Urinary bladder (tissue), 4 donors: ENCODE measurements at places on chromosomes 12 and 14.

DNA sequence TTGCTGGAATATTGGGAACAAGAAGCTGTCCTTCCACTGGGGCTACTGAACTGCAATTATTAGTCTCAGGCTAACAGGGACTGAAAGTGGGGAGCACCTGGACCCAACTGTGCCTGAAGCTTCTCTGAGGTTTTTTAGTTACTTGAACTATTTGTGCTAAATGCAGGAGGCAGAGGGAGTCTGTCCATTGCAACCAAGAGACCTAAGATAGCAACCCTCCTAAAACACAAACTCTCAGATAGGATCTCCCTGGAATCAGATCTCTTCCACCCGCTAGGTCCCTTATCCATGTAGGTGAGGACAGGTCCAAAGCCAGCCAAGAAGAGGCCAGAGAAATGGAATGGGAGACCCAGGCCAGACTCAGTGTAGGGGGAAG is 58.1 kb downstream of the NCOR2 start:
- DNase-seq, result no peak

DNA sequence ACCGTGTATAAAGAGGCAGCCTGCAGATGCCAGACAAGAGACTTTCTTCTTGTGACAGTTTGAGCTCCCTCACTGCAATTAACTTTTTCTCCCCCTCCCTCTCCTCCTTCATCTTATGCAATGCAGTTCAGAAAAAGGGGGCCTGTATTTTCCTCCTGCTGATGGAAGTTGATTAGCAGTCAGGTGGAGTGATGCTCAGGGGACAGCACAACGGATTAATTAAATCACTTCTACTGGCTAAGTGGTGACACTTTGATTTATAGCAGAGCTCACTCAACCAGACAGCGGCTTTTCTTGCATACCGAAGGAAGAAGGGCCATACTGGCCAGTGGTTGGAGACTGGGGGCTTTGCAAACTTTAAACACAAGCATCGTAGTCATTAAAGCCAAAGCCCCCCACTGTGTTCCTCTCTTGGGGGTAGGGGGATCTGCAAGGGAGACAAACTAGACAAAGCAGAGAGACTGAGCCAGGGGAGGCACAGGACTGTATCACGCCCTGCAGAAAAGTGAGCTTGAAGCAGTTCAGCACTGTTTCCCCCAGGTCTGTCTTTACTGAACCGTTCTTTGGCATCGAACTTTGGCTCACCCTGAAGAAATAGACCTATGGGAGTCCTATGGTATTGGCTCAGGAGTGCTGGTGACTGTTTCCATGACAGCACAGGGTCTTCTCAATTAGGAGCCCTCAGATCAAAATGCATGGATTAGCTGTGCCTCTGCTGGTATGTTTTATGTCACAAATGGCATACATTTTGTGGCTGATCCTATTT is 47.7 kb downstream of the SPRING1 start:
- no peak for DNase-seq

GRCh38 chr12:132955094-132956010 is 754 bp downstream of the ZNF605 start:
- DNase-seq, result peak; percentile 10

DNA sequence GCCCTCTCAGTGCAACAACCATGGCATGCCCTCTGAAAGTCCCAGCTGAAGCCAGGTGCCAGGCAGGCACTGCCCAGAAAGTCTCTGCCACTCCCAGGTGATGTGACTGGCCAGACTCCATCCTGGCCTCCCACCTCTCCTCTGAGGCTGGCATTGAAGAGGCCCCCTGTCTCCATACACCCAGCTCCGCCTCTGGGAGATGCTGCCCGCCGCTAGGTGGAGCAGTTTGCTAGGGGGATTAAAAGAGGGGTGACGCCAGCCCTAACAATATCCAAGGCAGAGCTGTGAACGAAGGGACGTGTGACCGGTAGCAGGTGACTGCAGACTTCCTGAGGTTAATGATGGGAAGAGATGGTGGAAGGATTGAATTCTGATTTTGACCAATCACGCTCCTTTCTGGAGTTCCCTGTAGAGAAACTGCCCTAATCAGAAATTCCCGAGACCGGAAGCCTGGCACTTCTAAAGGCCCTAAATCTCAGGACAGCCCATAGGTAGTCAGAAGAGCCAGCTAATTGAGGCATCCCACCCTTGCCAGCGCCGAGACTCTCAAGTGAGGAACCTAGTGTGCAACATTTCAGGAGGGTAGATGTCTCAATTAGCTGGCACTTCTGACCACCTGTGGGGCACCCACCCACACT is 8.3 kb upstream of the PLEK2 start:
- DNase-seq, result no peak

DNA sequence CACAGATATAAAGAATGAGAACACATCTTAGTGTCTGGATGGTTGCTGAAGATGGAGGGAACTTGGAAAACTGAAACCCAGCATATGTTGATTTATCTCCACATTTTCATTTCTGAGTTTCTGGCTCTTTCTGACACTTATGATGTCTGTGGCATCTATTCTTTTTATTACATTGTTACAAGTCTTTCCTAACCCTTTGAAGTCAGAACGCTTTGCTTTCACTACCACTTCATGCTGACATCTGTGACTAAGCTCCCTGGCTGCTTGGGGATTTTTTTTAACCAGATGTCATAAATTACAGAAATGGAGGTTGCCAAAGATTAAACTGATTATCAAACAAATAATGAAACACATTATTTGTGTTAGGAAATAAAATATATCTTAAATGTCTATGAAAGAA is 188.7 kb downstream of the KITLG start:
- no peak for DNase-seq

DNA sequence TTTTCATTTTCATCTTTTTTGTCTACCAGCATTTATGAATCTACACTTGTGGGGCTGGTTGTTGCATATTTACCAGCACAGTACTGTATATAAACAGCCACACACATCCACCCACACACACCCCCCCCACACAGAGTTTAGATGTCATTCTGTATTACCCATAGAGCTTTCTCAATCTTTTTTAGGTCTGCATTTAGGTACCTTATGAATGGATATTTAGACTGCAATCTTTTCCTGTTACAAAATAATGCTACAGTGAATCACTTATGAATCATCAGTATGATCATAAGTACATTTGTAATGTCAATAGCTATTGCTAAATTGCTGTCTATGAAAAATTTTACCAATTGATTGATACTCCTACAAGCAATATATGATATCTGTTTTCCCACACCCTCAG is 67.3 kb upstream of the STK38L start:
- DNase-seq, result no peak

DNA sequence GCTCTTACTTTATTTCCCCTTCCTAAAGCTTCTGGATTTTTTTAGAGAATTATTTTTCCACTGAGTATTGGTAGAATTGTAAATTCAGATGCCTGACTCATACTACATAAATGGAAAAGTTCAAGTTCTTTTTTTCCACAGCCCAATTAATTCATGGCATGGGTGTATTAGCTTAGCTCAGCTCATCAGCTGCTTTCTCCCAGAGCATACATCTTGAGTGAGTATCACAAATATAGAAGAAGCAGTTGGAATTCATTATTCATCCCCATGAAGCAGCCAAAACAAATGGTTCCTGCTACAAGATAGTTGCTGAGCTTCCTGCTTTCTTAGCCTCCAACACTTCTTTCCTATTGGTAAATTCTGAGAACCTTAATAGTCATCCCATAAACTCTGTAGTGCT is 105.1 kb downstream of the C12orf50 start:
- DNase-seq, result no peak

DNA sequence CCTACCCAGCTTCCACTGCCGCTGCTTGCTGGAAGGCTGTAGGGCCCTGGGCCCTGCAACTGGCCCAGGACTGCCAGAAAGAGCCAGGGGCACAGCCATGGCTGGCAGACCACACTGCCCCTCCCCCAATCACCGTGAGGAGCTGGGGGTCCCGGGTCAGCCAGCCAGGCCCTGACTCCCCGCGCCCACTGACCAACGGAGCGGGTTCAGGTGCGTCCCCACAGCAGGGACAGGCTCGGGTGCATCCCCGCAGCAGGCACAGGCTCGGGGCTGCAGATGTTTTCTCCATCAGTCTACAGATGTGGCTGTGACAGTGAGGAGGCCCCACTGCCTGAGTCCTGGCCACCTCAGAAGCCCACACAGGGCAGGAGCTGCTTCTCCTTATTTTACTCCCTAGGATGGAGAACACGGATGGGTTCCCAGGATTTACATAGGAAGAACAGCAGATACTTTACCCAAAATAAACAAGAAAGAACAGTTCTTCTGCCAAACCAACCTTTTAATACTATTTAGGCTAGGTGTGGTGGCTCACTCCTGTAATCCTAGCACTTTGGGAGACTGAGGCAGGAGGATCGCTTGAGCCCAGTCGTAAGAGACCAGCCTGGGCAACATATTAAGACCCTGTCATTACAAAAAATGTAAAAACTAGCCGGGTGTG is 61.1 kb downstream of the TESC start:
- DNase-seq, result no peak

DNA sequence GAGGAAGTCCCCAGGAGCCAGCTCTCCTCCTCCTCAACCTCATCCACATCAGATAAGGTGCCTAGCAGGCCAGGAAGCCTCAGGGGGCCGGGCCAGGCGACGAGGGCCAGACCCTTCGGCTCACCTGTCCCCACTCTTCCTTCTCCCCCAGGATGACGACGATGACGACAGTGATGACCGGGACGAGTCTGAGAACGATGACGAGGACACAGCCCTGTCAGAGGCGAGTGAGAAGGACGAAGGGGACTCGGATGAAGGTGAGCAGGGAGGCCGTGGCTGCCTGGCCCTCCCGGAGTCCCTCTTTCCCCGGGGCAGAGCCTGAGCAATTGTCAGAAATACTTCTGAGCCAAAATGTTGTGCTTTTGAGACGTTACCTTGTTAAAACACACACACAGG is 13.8 kb downstream of the SETD1B start:
- no peak for DNase-seq

GRCh38 chr12:14850929-14851663 is 7.8 kb upstream of the ART4 start:
- DNase-seq, result no peak

GRCh38 chr14:23183158-23183470 is 346 bp downstream of the SLC7A8 start:
- DNase-seq, result no peak

DNA sequence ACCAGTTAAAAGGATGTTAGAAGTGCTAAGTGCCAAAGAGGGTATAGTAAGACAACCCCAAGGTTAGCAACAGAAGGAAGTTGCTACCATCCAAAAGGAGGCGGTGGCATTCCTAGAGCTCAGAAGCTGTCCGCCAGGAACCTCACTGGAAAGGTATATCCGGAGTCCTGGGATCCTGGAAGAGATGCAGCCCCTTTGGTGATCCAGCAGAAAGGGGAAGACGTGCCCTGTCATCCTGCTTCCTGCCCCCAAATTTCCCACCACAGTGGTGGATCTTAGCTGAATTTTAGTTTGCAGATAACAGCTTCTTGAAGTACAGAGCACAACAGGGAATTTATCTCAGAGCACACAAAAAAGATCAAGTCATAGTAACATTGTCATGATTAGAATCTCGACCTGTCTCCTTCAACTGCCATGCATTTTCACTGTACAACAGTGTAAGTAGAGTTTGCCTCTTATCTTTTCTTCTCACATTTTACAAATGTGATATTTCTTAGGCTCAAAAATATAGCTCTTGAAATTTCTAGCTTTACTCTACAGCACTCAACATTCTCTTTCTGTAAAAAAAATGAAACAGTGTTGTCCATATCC is 526.3 kb downstream of the SOX5 start:
- no peak for DNase-seq

DNA sequence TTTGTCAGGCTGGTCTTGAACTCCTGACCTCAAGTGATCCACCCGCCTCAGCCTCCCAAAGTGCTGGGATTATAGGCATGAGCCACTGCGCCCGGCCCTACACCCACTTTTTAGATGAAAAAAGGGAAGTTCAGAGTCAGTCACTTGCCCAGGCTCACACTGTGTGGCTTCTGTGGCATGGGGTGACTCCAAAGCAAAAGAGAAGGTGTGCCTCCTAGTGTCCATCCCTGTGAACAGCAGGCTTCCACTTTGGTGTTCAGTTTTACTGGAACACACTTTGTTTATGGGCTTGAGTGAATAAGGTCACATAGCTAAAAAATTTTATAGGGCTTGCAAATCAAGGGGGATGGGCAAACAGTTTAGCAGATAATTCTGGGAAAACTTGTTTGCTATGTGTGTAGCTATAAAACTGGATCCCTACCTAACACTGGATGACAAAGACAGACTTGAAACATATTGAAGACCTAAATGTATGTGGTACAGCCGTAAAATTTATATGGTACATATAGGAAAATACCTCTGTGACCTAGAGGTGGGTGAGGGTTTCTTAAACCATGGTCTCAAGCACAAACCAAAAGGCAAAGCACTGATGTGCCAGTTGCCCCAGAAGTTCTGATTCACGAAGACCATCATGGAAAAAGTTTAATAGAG is 54.9 kb downstream of the EID3 start:
- no peak for DNase-seq

GRCh38 chr14:74507840-74508239 is 14.3 kb downstream of the ISCA2 start:
- DNase-seq, result no peak

GRCh38 chr12:91988086-91988923 is 157.3 kb downstream of the BTG1 start:
- DNase-seq, result no peak

- DNase-seq, result no peak
Observed at GRCh38 chr12:7661741-7662140, 4.0 kb downstream of the APOBEC1 start.

DNA sequence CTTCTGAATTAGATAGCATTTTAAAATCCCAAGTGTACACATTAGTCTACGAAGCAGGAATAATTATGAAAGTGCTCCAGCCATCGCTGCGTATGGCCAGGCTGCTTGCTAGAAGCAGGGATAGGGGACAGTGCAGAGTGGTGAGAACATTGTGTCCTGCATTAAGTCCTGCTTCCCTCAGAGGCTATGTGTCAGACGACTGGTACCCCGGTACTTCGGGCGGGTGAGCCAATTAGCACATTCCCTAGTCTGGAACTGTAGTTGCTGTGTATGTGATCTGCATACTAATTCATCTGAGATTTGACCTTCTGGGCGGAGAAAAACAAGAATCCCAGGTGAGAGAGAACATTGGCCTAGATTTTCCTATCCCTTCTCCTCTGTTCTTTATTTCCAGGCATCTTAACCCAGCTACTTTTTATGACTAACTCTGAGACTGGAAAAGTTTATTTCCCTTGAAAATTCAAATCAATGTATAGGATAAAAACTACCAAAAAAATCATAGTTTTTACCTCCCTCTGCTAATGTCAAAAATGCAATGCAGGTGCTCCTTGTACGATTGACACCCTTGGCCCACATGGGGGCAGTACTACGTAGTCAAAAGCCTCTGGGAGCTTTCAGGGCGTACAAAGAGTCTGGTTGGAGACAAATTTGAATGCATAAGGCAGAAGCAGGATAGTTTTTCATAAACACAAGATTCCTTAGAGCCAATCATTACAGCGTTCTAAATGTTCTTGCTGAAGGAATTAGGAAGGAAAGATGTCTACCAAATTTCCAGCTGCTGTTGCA is 764.3 kb downstream of the NOVA1 start:
- no peak for DNase-seq
